Sigmoid colon (tissue), 7 donors: ENCODE measurements at places on chromosomes 16 and 17. TPM values are rescaled to one million over a fixed set of nuclear protein-coding genes. Genes with fewer than 3 reads are reported as not detected.

DNA sequence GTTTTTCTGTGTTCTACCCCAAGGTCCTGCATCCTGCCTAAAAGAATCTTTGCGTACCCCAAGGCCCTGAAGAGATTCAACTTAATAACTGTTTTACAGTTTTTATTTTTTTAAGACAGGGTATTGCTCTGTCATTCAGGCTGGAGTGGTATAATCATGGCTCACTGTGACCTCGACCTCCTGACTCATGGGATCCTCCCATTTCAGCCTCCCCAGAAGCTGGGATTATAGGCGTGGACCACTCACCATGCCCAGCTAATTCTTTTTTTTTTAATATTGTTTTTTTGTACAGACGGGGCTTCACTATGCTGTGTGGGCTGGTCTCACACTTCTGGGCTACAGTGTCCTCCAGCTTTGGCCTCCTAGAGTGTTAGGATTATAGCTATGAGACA, 9.3 kb upstream of the FAAP100 start:
- no peak overlapping the region for H3K27ac ChIP-seq
- DNase-seq: no peak
- H3K27me3 ChIP-seq: no peaks in the 10 kb centered on the region
- peaks cover 17% of the 10 kb centered on the region for H3K4me1 ChIP-seq
- H3K36me3 ChIP-seq: peaks cover 57% of the 10 kb centered on the region

DNA sequence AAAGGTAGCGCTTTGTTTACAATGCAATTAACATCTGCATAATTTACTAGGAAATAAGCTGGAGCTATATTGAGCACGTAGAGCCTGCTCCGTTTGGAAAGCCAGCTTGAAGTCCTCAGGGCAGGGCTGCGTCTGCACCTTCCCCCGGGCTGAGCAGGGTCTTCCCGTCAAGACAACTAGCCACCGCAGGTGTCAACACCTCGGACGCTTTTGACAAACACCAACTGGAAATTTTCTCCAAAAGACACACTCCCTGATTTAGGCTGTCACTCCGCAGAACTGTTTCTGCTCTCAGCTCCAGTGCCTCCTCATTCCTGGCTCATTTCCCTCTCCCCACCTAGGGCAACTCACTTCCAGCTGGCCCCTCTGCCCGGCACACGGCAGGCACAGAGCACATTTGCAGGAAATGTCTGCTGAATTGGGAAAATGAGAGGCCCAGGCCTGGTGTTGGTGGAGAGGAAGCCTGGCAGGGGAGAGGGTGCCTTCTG, 170.3 kb downstream of the MAF start:
- H3K36me3 ChIP-seq: no peaks in the 10 kb centered on the region
- peaks cover 16% of the 10 kb centered on the region for H3K4me1 ChIP-seq
- no peaks in the 10 kb centered on the region for H3K27me3 ChIP-seq
- no peak for DNase-seq
- H3K27ac ChIP-seq: no peak overlapping the region
- H3K4me3 ChIP-seq: no peak overlapping the region

DNA sequence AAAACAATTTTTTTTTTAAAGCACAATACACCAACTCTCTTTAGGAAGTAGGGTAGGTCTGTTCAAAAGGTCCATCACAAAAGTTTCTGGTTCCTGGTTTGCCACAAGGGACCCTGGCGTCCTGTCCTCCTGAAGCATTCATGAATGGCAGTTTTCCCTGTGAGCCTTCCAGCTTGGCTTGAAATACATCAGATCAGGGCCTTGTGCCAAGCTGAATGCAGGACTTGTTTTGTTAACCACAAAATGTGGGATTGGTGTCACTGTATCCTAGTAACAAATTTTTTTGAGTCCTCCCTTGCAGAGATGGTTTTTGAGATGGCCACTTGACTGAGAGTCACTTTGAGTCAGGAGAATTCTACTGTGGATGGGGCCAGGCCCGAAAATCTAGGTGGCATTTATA, 3.9 kb downstream of the GNAO1 start:
- peaks cover 70% of the 10 kb centered on the region for H3K4me1 ChIP-seq
- no peak overlapping the region for H3K27ac ChIP-seq
- H3K36me3 ChIP-seq: no peaks in the 10 kb centered on the region
- DNase-seq: no peak
- no peak overlapping the region for H3K4me3 ChIP-seq

GRCh38 chr17:13631529-13631928, 29.8 kb upstream of the HS3ST3A1 start:
- no peaks in the 10 kb centered on the region for H3K27me3 ChIP-seq
- no peaks in the 10 kb centered on the region for H3K36me3 ChIP-seq
- H3K4me3 ChIP-seq: no peak overlapping the region
- no peak for DNase-seq

- no peak for DNase-seq
- H3K27ac ChIP-seq: no peak overlapping the region
- H3K4me3 ChIP-seq: no peak overlapping the region
- H3K4me1 ChIP-seq: no peaks in the 10 kb centered on the region
- no peaks in the 10 kb centered on the region for H3K36me3 ChIP-seq
These were observed 72.8 kb upstream of the MED9 start for GRCh38 chr17:17403899-17404576.

- no peak overlapping the region for H3K27ac ChIP-seq
- H3K4me1 ChIP-seq: no peaks in the 10 kb centered on the region
- DNase-seq: no peak
- H3K4me3 ChIP-seq: no peak overlapping the region
- no peaks in the 10 kb centered on the region for H3K27me3 ChIP-seq
These were observed 90.8 kb upstream of the PMFBP1 start for GRCh38 chr16:72262711-72263110.

DNA sequence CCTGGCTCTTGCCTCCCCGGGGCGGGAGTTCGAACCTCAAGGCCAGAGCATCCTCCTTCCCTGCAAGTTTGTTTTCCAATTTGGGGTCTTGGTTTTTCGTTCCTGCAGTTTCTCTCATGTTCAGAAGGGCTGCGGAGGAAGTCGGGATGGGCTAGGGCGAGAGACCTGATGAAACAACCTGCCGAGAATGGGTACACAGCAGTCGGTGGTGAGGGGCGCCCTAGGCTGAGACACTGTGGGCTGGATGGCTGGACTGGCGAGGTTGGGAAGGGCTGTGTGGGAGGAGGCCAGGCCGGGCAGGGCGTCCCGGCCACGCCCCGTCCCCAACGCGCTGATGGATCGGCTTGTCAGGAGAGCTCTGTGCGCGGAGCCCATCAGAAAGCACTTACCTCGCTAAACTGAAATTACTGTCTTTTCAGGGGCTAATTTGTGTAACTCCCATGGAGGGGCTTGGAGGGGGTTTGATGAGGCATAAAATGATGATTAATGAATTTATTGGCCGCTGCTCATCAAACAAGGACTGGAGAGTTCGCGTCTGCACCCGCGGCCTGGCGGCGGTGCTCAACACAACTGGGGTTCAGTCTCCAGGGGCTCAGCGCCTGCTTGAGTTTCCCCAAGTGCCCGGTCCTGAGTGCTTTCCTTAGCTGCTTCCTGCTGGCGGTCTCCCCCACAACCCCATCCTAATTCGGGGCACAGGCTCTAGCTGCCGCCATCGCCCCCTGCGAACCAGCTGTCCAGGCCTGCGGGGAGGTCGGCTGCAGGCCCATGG, 9.0 kb downstream of the IRX5 start:
- H3K4me1 ChIP-seq: peaks cover 29% of the 10 kb centered on the region
- no peak for DNase-seq
- no peak overlapping the region for H3K4me3 ChIP-seq

GRCh38 chr17:41009301-41009760, 403 bp upstream of the KRTAP3-1 start:
- H3K36me3 ChIP-seq: no peaks in the 10 kb centered on the region
- H3K4me1 ChIP-seq: no peaks in the 10 kb centered on the region
- H3K27me3 ChIP-seq: no peaks in the 10 kb centered on the region
- no peak overlapping the region for H3K4me3 ChIP-seq
- no peak overlapping the region for H3K27ac ChIP-seq
- no peak for DNase-seq

GRCh38 chr17:77480199-77480508, 339.4 kb downstream of the SEC14L1 start:
- peak overlapping the region; percentile 90 for H3K27ac ChIP-seq
- DNase-seq: no peak
- H3K4me3 ChIP-seq: no peak overlapping the region
- no peaks in the 10 kb centered on the region for H3K27me3 ChIP-seq
- H3K4me1 ChIP-seq: peaks cover 90% of the 10 kb centered on the region

METTL22 gene
- total RNA-seq: 25.3 TPM

TBC1D3 gene
- total RNA-seq: not detected

SLC38A8 gene
- not detected for total RNA-seq
